ENCODE measurements at places on chromosomes 1 and 21.

GRCh38 chr1:5423109-5423508 is 569.1 kb downstream of the NPHP4 start:
- DNase-seq = no peak

DNA sequence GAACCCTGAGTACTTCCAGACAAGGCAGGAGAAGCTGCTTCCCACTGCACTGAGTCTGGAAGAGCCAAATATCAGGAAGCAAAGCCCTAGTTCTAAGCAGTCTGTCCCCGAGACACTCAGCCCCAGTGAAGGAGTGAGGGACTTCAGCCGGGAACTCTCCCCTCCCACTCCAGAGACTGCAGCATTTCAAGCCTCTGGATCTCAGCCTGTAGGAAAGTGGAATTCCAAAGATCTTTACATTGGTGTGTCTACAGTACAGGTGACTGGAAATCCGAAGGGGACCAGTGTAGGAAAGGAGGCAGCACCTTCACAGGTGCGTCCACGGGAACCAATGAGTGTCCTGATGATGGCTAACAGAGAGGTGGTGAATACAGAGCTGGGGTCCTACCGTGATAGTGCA is 33.1 kb upstream of the VAMP3 start:
- no peak for DNase-seq

GRCh38 chr1:228687587-228687986 is 47.7 kb upstream of the RHOU start:
- no peak for DNase-seq

DNA sequence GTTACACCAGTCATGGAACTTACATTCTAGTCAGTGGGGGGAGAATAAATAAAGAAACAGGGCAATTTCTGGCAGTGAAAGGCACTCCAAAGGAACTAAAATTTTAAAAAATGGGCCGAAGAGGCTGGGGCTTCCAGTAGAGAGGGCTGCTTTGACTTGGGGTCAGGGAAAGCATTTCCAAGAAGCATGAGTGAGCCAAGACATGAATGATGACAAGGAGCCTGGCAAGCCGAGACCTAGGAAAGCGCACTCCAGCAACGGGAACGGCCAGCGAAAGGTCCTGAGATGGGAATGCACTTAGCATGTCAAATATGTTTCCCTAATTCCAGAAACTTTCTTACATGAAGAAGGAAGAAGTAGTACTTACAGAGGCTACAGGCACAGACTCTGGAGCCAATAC is 95.4 kb upstream of the NGF start:
- no peak for DNase-seq

DNA sequence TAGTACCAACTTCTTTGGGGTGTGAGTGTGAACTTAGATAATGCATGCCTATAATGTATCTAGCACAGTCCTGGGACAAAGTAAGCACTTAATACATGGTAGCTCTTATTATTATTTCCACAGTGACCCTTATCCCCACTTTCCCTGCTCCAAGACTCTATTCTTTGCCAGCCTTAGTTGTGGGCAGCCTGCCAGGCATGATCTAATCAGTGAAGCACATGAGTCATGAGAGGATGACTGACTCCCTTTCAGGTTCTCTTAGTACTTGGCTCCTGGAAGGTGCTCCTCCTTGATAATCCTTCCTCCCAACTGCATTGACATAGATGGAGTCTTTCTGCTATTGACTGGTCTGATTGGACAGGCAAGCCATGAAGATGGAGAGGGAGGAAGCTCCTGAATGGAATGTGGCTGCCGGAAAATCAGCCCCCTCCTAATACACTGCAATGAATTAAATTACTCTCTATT is 17.4 kb upstream of the GNG12 start:
- DNase-seq = no peak
